ENCODE measurements at places on chromosomes 4 and X.

DNA sequence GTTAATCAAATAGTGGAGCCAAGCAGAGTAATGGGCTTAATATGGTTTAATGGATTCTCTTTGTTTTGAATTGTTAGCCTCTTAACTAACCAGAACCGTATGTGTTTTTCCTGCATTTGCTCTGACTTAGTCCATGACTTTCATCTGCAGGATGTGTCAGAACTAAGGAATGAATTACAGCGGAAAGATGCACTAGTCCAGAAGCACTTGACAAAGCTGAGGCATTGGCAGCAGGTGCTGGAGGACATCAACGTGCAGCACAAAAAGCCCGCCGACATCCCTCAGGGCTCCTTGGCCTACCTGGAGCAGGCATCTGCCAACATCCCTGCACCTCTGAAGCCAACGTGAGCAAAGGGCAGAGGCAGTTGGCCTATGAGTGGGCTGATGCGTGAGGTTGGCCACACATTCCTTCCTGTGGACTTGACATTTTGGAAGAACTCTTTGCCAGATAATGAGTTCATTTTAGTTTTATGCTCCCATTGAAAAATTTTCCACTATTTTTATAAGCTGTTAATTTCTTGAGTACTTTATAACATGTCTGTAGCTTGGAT lies 9.1 kb downstream of the MED28 start:
- DNase-seq = no peak

- no peak for DNase-seq
These were observed 114.5 kb downstream of the ZAR1 start for GRCh38 chr4:48604527-48604926.

DNA sequence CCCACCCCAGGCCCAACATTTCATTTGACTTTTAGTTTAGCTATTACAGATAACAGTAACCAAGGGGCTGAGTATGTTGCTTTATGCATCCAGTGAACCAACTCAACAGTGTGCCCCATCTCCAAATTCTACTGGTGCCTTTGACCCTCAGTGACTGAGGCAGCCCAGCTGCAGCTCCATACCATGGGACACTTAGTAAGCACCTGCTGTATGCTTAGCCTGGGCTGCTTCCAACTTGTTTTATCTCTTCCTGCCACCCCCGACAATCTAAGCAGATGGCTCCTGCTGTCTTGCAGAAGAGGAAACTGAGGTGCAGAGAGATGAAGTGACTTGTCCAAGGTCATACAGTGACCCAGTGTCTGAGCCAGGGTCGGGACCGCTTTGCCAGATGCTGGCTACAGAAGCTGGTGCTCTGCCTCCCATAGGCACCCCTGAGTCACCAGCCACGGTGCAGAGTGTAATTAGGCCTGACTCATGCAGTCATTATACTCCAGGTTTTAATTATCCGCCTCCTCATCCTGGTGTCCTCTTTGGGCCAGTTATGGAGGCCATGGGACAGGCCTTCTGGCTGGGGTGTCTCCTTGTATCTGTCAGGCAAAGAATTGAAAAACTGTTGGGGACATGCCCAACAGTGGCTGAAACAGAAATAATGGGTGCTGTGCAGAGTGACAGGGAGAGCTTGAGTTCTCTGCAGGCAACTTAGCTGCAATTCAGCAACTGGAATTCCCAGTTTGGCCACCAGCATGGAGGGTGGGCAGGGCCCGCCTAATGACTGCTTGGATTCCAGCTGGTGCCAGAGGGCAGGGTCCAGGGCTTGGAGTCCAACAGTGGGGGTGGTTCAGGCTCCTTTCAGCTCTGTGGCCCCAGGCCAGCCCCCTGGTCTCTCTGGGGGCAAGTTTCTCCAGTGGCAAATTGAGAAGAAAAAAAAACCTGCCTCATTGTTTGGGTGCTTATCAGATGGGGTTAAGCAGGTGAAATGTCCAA lies 8.2 kb upstream of the GPR78 start:
- DNase-seq = no peak

DNA sequence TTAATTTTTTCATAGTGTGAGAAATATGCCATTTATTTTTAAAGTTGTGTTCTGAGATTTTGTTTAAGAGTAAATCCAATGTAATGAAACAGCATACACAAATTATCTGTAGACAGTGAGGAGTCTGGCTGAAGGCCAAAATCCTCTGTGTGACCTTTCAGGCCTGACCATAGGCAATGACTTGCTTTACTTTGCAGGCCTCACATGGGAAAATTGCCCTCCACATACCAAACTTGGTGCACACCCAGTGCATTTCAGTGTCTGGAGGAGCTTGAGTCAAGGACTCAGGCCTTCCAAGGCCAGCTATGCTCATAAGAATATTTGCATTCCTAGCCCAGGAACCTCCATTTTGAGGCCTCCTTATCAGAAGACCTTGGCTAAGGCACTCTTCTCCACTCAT lies 430.1 kb downstream of the GABRG1 start:
- DNase-seq = no peak

DNA sequence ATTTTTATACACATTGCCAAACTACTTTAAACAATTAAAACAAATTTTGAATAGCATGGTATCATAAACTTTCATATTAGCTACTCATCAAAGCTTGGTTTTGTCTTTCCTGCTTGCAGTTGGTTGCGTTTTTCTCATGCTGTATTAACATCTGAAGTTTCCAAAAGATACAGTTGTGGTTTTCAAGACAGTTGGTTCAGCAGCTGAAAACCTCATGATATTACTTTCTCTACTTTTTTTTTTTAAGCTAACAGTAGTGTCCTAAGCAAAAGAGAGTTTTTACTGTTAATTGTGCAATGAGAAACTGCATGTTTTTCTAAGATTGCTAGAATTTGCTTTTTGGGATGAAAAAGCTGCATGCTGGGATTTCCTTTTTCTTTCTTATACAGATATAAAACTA lies 15.2 kb downstream of the RUFY3 start:
- no peak for DNase-seq

GRCh38 chr4:79852305-79852730 lies 220.7 kb downstream of the ANTXR2 start:
- DNase-seq = no peak

GRCh38 chrX:153924149-153924861 lies 1.8 kb downstream of the ARHGAP4 start:
- DNase-seq = peak; percentile 6

GRCh38 chrX:925652-926061 lies 286.8 kb downstream of the CRLF2 start:
- no peak for DNase-seq

DNA sequence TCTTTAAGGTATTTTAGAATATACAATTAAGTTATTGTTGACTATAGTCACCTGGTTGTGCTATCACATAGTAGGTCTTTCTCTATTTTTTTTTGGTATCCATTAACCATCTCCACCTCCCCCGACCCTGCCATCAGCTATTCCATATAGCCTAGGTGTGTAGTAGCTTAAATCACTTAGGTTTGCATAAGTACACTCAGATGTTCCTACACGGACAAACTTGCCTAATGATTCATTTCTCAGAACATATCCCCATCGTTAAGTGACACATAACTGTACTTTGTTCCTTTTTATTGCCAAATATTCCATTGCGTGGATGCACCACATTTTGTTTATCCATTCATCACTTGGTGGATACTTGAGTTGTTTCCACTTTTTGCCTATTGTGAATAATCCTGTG lies 67.9 kb downstream of the SLAIN2 start:
- no peak for DNase-seq
